ENCODE measurements at places on chromosomes 13 and 19.

DNA sequence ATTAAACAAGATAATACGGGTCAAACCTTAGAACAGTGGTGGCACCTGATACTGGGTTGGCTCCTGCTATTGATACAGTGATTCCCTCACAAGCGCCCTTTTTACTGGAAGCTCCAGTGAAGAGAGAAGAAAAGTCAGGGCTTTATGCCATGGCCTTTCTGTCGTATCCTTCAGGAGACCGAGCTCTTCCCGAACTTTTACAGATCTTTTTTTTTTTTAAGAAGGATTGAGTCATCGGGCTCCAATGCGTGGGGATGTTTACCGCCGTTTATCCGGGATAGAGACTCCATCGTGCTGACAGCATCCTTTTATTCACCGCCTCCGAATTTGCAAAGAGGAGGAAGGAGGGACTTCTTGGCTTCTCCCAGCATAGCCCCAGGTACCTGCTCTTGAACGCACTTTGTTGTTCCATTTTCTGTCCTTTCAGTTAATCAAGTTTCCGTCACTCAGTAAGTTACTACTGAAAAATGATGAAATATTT is 574 bp downstream of the ZNF227 start:
- no peak for DNase-seq

DNA sequence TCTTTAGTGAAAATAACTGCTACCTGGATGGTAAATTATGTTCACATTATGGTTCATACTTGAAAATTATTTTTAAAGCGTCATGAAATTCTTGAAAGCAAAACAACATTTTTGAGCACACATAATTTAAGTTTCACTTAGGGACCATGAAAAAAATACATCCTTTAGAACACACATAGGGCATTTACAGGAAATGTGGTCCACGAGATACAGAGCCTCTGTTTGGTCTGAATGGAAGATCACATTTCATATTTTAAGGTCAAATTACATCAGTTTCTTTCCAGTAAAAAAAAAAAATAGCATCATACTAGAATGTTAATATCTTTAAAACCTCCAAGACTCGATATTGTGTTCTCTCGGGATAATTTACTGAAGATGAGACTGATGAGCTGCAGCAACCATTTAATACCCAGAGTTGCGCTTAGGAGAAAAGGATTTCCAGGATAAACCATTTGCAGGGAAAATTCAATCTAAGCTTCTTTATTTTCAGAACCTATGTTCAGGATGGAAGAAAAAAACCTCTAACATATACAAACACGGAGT is 720.7 kb downstream of the DIAPH3 start:
- no peak for DNase-seq

- DNase-seq, result no peak
Observed at GRCh38 chr13:74450964-74451363, 316.8 kb upstream of the KLF12 start.

- DNase-seq, result no peak
Observed at GRCh38 chr13:110394371-110394841, 87.3 kb downstream of the COL4A2 start.

DNA sequence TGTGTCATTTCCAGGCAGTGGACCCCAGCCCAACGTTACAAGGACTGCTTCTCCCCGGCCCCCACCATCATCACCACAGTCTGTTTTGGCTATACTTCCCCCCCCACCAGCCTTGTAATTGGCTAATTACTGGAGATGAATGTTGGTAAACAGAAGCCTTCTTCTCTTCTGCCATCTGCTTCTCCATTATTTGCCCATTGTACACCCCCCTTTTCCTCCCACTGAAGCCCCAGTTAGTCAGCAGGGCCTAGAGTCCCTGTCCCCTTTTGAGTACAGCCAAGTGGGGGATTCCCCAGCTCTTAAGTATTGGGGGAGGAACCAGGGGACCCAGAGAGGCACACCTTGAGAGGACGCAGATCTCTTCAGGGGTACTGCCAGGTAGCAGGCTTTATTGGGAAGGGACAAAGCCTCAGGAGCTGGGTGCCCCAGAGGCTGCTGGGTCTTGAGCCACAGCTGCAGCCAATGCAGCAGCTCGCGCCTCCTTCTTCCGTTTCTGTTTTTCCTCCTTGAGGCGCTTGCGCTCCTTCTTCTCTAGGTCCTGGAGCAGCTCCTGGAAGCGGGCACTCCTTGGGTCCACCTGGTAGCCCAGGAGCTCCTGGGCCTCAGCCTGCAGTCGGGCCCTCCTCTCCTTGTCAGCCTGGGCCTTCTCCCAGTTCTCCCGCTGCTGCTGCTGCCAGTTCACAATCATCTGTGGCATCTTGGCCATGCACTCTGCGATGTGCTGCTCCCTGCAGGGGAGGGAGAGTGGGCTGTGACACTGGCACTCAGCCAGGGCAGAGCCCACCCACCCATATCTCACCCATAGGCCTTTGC is 3.0 kb downstream of the GADD45GIP1 start:
- no peak for DNase-seq

GRCh38 chr19:2059422-2060201 is 8.6 kb upstream of the MKNK2 start:
- DNase-seq, result no peak

DNA sequence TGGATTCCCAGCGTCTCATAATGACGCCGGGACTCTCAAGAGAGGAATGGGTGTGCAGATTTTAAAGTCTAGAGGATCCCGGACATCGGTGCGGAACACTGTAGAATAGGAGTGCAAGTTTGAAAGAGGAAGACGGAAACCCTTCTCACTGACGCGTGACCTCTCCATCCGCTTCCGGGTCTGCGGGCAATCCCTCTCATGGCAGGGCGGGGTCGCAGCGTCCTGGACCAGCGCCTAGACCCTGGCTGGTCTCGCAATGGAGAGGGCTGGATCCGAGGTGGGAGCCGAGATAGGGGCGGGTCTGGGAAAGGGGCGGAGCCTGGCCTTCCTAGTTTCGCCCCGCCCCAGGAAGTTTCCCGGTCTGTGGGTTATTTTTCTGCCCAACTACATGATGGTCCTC is 4.6 kb upstream of the ZNF845 start:
- no peak for DNase-seq

DNA sequence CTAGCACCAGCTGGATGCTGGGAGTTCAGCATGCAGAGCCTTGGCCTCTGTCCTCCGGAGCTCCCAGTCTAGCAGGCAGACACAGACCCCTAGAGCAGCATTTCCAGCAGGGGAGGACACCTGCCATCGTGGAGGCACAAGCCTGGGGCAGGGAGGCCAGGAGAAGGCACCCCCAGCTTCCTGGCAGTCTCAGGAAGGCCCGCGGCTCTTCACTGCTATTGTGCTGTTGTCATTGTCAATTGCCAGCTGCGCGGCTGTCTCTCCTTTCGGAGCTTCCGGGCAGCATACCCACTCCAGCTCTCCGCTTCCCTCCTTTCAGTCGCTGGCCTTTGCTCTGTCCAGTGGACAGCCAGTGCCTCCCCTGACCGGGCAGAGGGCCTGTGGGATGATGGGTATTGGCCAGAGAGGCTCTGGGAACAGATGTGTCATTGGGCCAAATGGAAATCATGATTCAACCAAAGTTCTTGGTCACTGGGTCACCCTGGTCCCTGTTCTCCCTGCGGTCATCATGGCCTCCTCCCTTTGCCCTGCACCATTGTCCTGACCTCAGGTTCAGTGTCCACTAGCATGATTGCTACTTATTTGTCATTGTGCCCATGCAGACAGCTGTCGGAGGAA is 93.0 kb downstream of the SLC7A1 start:
- DNase-seq, result no peak

Measured in stimulated activated CD4-positive, alpha-beta T cell treated with anti-CD3 and anti-CD28 coated beads, Interleukin-1b, Interleukin-23, amount 100 ng/mL, for 1 hour (primary cell).